ENCODE measurements at places on chromosomes 1 and 21. TPM values are rescaled to one million over a fixed set of nuclear protein-coding genes. Genes with fewer than 3 reads are reported as not detected.

Gene FALEC
- not detected for total RNA-seq

Gene IVNS1ABP
- total RNA-seq: 120 TPM

Gene MCOLN2
- 0.36 TPM for total RNA-seq

Gene CD244
- total RNA-seq: not detected

Gene RWDD3
- 16.1 TPM for total RNA-seq

Gene CD1D
- total RNA-seq: not detected

Gene NUP210L
- total RNA-seq: 0.07 TPM

Gene AGTRAP
- 31.9 TPM for total RNA-seq

Gene NEXN
- 6.1 TPM for total RNA-seq

Gene KCNJ9
- total RNA-seq: not detected

Gene ESPN
- total RNA-seq: 0.65 TPM

Gene AGMAT
- 2.3 TPM for total RNA-seq
